Activated CD4-positive, alpha-beta T cell treated with anti-CD3 and anti-CD28 coated beads, Interleukin-10, Interleukin-2, amounts not matched to agents 100 ng/mL and 50 ng/mL, durations not matched to agents 16 hours and 8 hours (primary cell): ENCODE measurements at places on chromosomes 13 and 19.

DNA sequence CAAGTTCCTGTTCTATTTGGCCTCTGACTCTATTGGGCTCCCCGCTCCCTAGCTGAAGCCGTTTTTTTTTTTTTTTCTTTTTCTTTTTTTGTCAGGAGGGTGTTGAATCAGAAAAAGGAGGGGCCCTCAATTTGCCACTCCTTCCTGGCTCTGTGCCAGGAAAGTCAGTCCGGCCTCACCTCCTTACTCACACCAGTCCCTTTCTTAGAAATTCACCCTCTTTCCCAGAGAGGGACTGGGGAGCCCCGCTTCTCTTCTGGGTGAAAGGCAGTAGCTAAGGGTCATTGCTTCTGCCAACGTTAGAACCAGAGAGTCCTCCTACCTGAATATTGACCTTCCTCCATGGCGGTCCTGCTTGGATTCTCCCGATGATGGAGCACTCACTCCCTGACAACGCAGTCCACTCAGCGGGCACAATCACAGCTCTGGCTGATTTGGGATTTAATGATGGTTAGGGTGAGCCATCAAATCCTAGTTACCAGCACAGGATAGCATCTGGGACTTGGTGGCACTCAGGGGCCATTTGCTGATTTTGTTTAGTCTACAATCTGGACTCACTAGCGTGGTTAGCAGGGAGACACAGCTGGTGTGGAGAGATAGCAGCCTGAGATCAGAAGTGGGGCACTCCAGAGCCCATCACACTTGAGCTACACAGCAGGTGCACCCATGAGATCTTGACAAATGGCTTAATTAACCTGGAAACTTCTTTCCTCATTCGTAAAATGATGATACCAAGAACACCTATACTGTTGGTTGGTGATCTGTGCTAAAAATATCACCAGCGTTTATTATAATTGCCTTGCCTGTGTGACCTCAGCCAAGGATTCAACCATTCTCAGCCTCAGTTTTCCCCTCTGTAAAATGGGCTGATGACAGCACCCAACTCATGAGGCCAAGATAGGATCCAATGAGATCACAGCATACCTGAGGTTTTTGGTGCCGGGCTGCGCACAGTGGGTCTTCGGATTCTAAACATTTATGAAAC is 2.2 kb downstream of the FCER2 start:
- peak; percentile 52 for DNase-seq

DNA sequence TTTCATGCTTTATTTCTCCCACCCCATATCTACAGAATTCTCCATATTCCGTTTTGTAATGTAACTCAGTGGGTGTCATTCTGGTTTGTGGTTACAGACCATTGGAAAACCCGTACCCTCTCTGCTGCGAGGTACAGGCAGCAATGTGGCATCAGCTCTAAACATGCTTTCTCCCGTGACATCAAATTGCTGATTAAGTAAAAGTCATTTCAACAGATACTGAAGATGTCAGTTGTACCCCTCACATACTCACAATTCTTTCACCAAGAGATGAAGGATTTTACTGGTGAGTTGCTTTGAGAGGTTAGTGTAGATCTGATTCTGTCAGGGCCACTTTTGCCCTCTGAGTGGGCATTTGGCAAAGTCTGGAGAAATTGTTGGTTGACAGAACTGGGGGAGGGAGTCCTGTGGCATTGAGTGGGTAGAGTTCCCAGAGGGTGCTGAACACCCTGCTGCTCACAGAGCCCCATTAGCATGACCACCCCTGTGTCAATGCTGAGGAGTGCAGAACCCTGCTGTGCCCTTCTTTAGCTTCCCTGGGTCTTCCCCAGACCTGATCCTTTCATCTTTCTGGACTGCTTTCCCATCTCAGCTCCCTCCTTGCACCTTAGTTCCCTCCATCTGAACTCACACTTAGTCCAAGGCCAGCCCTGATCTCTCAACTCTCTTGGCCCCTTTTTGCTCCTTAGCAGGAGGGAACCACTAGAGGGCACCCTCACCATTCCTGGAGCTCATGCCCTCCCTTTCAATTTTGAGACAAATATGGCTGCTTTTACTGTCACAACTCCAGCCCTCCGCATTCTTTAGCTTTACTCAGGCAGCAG is 39.9 kb upstream of the CEACAM8 start:
- DNase-seq: peak; percentile 64

- no peak for DNase-seq
Observed at GRCh38 chr19:41324231-41324702, 14.3 kb downstream of the CCDC97 start.

DNA sequence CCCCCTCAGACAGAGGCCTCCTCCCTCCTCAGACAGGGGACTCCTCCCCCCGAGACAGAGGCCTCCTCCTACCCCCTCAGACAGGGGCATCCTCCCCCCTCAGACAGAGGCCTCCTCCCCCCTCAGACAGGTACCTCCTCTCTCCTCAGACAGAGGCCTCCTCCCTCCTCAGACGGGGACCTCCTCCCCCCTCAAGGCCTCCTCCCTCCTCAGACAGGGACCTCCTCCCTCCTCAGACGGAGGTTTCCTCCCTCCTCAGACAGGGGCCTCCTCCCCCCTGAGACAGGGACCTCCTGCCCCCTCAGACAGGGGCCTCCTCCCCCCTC is 13.9 kb downstream of the C3 start:
- no peak for DNase-seq

DNA sequence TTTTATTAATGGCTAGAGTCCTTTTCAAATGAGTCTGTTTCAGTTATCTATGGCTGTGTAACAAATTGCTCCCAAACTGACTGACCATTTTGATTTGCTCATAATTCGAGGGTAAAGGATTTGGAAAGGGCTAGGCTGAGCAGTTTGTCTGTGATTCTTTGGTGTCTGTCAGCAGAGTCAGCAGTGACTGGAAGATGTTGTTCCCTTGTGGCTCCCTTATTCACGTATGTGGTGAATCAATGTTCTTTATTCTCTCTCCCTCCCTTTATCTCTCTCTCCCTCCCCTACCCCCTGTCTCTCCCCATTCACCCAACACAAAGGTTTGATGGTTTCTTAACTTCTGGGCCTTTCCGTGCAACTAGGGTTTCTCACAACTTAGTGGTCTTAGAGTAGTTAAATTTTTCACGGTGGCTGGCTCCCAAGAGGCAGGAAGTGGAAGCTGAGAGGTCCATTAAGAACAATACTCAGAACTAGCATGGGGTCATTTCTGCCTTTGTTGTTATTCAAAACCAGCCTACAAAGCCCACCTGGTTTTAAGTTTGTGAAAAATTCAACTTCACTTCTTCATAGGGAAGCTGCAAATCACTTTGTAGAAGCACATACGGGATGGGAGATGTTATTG is 772.5 kb upstream of the SLITRK1 start:
- no peak for DNase-seq

DNA sequence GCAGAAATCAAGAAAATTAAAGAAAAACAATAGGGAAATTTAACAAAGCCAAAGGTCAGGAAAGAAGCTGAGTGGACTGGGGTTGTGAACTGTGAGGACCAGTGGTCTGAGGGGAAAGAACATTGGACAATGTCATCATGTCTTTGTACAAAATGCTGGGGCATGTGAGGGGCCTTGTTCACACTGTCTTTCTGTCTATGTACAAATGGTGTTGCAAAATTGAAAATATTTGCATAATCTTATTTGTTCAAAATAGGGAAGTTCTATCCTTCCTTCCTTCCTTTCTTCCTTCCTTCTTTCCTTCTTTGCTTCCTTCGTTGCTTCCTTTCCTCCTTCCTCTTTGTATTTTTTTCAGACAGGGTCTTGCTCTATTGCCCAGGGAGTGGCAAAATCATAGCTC is 79.2 kb upstream of the SCEL start:
- no peak for DNase-seq

DNA sequence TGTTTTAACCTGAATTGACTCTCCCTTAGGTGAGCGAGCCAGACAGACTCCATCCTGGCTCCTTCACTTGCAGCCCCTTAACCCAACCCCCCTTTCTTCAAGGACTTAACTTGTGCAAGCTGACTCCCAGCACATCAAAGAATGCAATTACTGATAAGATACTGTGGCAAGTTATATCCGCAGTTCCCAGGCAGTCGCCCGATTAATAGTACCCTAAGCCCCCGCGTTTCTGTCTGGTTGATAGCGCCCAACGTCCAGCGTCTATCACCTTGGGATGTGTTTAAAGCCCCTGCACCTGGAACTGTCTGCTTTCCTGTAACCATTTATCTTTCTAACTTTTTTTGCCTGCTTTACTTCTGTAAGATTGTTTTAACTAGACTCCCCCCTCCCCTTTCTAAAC is 6.2 kb downstream of the HSD17B14 start:
- no peak for DNase-seq

DNA sequence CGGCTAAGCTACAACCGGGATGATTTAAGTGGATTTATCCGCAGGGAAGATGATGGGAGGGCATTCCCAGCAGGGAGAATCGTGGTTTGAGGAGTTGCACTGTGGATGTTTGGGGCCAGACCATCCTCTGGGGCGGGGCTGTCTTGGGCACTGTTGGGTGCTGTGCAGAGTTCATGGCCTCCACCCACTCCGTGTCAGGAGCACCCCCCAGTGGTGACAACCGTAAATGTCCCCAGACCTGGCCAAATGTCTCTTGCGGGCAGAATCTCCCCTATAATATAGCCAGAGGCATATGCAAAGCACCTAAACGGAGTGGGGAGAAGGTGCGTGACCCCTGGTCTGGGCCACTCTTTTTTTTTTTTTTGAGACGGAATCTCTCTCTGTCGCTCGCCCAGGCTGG is 40.2 kb downstream of the SMIM24 start:
- peak; percentile 64 for DNase-seq

DNA sequence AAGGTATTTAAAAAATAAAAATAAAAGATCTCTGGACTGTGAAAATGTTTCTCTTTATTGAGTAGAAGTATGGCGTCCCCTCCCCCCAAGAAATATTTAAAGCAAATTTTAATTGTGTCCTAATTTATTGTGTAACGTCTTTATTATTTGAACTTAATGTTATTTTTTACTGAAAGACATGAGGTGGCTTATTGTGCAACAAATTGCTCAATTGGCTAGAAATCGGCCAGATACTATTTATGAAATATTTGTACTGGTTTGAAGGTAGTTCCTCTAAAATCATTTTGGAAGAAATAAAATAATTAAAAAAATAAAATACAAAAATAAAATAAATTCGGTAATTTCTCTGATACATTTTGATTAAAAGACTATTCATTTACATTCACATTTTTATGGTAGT is 162.3 kb downstream of the DACH1 start:
- DNase-seq: no peak

DNA sequence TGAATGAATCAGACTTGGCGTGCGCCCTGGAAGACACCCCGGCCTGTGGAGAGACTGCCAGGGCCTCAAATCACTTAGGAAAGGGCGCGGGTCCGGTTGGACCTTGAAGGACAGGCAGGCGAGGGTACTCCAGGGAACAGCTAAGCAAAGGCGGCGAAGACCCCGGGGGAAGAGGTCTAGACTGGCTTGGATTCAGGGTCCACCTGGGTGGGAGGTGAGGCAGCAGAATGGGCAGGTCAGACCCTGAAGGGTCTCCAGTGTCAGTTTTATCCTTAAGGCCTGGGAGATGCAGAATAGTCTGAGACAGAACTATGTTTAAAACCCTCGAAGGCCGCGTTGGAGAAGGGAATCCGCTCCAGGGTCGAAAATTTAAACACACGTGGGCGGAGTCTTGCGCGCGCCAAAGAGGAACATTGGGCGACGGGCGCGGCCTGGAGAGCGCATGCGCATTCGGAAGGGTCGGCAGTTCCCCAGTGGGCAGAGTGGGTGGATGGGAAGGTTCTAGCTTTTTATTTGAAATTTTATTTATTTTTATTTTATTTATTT is 567 bp upstream of the SMG9 start:
- DNase-seq: peak; percentile 93

DNA sequence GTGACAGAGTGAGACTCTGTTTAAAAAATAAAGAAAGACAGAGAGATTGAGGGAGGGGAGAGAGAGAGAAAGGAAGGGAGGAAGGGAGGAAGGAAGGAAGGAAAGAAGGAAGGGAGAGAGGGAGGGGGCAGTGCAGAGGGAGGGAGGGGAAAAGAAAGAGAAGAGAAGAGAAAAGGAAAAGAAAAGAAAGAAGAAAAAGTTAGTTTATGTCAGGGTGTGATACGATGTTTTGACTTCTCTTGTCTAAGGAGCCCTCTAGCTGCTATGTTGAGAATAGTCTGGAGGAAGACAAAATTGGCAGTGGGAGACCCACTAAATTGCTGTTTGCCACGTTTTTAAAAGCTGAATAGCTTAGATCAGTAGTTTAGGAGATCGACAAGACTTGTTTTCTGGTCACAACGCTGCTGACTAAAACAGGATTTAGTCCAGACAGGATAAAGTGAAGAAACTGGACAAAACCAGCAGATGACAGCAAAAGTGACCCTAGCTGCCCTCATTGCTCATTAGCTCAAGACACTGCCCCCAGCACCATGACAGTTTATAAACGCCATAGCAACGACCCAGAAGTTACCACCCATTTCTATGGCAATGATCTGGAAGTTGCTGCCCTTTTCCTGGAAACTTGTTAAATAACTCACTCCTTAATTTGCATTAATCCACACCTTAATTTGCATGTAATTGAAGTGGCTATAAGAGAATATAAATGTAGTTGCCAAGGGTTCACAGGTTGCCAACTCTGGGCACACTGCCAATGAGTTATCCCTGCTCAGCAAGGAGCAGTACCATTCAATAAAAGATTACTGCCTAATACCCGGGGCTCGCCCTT is 11.1 kb downstream of the TEX101 start:
- DNase-seq: peak; percentile 17

DNA sequence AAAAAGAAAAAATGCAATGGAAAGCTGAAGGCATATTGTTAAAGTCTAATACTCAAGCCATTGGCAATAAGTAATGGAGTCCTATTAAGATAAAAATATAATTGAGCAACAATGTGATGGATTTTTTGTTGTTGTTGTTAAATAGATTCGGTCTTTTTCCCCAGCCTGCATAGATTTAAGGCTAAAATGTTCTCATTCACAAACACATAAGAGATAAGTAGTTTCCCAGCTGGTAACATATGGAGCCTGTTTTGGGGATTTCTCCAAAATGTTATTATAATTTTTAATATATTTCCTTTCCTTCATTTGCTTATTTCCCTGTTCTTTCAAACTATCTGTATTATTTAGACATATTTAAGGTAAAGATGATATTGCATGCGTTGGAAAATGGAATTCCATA is 1149.1 kb upstream of the PRR20A start:
- DNase-seq: no peak

DNA sequence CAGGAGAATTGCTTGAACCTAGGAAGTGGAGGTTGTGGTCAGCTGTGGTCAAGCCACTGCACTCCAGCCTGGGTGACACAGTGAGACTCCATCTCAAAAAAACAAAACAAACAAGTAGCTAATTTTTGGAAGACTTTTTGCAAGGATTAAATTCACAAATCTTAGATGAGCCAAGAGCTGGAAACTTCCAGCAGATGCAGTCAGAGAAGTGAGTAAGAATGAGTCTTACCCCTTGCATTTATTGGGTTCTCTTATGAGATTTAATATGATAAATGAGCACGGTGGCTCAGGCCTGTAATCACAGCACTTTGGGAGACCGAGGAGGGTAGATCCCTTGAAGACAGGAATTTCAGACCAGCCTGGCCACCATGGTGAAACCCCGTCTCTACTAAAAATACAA is 44.9 kb upstream of the NBEA start:
- DNase-seq: no peak

- no peak for DNase-seq
Observed at GRCh38 chr13:28636069-28636468, 22.9 kb upstream of the POMP start.
